ENCODE measurements at places on chromosomes 2 and 18.

DNA sequence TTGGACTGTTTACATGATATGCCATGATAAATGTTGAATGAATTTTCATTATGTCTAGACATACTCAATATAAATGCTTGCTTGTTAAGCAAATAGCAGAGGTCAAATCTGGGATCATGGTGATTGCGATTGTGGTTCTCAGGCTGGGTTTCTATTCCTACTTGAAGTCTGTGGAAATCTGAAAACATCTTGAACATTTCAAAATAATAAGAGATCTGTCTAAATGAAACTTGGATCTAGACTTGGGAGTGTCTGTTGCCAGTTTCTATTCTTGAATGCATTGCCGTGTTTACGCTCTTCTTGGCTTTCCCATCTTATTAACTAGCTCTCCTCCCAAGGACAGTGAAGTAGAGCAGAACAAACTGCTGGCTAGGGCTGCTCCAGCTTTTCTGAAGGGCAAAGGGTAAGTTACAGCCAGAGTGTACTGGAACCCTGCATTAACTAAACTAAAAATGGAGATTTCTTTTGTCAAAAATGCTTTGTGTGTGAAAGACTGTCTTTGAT lies 127.7 kb downstream of the DTNA start:
- DNase-seq, result no peak

- DNase-seq, result no peak
These were observed 541.8 kb upstream of the VRK2 start for GRCh38 chr2:57504787-57505186.

DNA sequence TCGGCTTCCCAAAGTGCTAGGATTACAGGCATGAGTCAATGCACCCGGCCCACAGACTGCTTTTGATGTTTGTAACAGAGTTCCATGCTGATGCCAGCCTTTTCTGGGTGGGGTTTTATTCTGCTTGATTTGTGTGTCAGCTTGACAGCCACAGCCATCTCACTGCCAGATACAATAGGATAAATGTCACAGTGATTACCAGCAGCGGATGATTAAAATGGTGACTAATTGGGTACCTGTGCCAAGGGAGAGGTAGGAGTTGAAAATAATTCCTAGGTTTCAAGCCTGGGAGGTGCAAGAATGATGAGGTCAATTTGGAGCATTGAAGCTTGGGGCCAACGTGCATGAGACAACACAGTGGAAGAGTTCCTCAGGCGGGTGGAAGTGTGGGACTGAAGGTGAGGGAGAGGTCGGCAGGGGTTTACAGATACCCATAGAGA lies 39.4 kb downstream of the SH2D6 start:
- DNase-seq, result no peak

- no peak for DNase-seq
These were observed 8.3 kb upstream of the IL1RN start for GRCh38 chr2:113119111-113119510.

DNA sequence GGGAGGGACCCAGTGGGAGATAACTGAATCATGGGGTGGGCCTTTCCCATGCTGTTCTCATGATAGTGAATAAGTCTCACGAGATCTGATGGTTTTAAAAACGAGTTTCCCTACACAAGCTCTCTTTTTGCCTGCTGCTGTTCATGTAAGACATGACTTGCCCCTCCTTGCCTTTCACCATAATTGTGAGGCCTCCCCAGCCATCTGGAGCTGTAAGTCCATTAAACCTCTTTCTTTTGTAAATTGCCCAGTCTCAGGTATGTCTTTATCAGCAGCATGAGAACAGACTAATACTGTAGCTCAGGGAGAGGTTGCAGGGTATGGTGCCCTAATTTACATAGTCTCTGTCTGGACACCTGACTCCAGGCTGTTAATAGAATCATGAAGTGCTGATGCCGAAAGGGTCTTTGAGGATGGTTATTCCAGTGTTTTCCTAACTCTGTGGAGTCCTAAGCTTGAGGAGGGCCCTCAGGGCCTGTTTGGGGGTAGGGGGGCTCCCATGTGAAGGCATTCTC lies 343.2 kb downstream of the ALK start:
- DNase-seq, result no peak

Data from endothelial cell (in vitro differentiated cells).